NCI-H1105 (cell line): ENCODE measurements at places on chromosomes 3 and 15.

GRCh38 chr3:12868039-12869034 lies 27.0 kb upstream of the RPL32 start:
- peak; percentile 27 for DNase-seq

DNA sequence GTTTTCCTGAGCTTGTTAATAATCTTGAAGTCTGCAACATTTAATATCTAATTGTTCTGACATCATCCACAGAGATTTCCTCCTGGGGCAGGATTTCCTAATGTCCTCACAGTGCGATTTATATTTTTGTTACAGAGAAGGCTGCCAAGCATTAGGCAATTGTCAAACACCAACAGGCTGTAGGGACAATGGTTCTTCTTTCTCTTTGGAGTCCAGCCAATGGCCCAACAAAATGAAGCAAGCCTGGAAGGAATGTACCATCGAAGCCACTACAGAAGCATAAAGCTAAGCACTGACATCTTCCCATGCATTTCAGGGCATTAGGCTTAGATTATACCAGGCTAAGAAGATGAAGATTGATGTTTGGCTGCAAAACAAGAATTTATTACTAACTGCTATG lies 173.0 kb upstream of the FRMD4B start:
- DNase-seq, result no peak

- DNase-seq, result no peak
Measured at GRCh38 chr3:114274929-114275328, 18.9 kb upstream of the TIGIT start.

DNA sequence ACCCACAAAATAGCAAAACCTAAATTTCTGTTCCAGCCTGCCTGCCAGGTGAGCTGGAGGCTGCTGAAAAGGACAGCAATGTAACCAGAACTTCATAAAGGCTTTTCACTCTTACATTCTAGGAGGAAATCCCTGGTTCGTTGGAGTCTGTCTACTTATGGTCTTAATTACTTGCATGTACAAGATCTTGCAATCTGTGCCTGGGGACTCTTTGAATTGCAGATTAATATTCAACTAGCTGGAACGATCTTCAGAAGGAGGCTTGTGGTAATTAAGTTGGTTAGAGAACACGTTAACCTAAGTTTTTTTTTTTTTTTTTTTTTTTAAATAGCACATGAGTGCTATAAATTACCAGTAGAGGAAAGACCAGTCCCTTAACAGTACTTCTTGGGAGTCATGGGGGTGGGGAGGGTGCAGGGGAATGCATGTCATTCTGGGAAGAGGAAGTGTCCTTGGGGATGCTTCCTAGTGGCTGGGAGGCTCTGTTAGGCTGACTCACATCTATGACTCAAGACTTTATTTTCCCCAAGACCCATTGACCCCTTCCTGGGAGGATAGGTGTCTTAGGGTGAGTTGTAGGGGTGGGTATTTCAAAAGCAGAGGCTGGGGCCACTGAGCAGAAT lies 139.8 kb downstream of the RAB11A start:
- DNase-seq, result no peak

GRCh38 chr3:106386050-106386449 lies 517.2 kb upstream of the CBLB start:
- no peak for DNase-seq

DNA sequence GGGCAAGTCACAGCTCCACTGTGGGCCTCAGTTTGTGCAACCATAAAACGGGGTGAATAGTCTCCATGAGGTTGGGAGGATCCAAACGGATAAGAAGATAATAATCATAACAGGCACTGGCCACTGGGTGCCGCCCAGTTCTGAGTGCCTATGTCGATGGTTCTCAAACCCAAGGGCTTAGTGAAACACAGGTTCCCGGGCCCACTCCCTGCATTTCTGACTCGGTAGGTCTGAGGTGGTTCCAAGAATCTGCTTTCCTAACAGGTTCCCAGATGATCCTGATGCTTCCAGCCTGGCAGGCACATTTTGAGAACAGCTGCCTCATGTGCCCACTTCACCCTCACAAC lies 21.2 kb downstream of the ALS2CL start:
- DNase-seq, result no peak

- no peak for DNase-seq
Measured at GRCh38 chr3:34012102-34012461, 213.7 kb downstream of the PDCD6IP start.

DNA sequence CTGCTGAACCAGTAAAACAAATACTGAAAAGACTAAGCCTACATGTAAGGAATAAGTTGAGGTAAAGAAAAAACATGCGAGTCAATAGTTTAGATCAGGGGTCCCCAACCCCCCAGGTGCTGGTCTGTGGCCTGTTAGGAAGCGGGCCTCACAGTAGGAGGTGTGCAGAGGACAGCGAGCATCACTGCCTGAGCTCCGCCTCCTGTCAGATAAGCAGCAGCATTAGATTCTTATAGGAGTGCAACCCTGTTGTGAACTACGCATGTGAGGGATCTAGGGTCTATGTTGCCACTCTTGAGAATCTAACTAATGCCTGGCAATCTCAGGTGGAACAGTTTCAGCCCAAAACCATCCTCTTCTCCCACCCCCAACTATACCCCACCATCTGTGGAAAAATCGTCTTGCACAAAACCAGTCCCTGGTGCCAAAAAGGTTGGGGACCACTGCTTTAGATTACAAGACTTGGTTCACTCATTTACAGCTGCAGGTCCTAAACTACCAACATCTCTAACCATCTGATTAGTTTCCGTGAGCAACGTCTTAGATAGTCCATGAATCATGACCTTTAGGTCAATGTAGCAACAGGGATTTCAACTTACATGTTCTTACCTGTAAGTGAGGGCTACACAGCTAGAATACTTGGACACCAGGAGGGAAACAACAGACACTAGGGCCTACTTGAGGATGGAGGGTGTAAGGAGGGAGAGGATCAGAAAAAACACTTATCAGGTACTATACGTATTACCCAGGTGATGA lies 66.7 kb downstream of the TRANK1 start:
- no peak for DNase-seq

DNA sequence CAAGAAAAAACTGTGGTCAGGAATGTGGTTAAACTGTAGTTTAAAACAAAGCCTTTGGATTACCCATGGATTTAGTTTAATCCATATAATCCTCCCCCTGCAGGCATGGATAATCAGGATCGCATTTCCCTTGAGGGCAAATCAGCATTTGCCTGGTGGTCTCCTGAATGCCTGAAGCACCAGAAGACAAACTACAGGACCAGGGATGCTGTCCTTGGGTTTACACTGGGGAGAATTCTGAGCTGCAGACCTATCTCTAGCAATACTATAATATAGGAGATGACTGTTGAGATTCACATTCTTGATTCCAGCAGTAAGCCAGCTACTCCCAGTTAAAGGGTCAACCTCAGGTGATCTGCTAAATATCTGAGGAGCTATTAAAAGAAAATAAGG lies 10.6 kb downstream of the PIK3CB start:
- no peak for DNase-seq

DNA sequence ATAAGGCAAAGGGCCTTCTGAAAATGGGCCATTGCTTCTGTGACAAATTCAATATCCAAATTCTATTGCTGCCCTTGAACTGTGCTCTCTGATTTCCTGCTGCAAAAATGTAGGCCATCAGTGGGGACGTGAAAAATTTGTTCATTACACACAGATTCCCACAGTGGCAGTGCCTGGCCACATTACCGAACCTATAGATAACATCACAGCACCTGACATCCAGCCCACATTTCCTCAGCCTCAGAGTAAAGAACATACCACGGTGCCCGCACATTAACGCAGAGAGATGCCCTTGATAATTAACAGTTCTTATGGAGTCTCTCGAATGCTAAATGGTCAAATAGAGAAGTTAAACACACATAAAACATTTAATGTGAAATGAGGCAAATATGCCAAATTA lies 931.6 kb upstream of the CFAP20DC start:
- no peak for DNase-seq

- no peak for DNase-seq
Measured at GRCh38 chr3:78633626-78634025, 1134.2 kb downstream of the ROBO1 start.

DNA sequence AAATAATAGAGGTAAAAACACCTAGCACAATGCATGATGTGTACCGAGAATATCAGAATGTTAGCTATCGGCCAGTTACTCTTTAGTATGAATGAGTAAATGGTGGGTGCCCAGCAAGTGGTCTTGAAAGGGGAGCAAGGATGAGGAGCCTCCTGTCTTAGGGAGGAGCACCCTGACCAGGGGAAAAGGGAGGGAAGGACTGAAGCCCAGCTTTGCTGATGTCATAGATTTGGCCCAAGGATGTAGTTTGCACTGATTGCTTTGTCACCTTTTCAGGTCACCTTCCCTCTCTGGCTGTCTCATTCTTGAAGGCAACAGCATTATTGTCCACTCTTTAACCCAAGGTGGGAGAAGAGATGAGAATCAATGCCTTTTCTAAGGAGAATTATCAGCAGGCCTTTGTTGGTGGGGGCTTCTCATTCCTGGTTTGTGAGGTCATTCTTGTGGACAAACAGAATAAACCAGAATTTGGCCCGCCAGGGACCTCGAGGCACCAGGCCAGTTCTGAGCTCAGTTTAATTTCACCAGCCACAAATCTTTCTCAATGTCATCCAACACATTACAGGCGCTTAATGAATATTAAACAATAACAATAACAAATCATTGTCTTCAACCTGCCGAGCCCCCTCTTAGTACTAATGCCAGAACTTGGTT lies 231.3 kb downstream of the VPS13C start:
- DNase-seq, result no peak

DNA sequence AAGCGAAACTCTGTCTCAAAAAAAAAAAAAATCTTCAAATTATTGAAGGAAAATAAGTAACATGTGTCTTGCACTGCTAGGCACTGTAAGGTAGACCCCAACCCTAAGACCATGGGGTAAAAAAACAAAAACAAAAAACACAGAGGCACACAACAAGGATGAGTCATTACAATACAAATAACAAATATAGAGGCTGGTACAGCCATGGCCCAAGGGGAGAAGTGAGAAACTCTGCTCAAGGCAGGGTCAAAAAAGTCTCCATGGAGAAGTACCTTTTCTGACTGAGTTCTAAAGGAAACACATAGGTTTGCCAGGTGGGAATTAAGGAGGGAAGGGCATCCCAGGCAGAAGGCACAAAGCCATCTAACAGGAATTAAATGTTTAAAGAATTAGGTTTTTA lies 54.5 kb downstream of the TOP2B start:
- DNase-seq, result no peak

GRCh38 chr15:58994906-58995453 lies 7.5 kb downstream of the RNF111 start:
- no peak for DNase-seq

GRCh38 chr3:12751571-12751970 lies 7.5 kb downstream of the TMEM40 start:
- no peak for DNase-seq

DNA sequence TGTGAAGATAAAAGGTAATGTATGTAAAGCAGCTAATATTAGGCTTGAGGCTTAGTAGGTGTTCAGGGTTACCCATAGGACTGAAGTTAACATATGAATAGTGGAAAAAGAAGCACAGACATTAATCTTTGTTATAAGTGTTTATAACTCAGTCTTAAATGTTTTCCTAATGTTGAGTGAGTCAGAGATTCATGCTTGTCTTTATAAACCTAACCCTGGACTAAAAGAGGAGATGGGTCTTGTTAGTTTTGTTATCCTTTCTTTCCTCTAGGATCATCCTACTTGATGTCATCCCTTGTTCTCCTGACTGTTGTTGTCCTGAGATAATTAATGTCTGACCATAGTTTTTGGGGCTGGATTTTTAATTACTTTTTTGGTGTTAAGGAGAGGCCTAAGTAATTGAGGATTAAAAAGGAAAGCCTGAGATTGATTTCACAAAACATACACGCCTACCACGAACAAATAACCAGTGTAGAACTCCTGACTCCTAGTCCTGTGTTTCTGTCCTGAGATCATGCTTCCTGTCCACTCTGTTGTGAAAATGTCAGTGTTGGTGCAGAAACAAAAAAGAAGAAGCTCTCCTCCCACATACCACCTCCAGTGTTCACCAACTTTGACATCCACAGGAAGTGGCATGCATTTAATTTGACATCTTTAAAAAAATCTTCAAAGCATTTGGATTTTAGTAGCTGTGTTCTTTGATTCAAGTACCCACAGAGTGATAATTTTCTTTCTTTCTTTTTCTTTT lies 8.4 kb downstream of the MITF start:
- no peak for DNase-seq

DNA sequence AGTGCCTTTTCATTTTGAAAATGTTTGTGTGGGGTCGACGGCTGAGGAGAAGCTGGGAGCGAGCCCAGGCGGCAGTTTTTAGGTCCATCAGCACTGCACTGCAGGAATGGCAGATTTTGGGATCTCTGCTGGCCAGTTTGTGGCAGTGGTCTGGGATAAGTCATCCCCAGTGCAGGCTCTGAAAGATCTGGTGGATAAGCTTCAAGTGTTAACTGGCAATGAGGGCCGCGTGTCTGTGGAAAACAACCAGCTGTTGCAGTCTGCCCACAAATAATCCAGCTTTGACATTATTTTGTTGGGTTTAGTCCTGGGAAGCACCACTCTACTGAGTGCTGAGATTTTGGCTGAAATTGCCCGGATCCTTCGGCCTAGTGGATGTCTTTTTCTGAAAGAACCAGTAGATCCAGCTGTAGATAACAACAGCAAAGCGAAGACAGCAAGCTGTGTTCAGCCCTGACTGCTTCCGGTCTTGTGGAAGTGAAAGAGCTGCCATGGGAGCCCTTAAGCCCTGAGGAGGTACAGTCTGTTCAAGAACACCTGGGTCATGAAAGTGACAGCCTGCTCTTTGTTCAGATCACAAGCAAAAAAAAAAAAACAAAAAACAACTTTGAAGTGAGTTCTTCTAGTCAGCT lies 13.1 kb upstream of the ANP32A start:
- no peak for DNase-seq

DNA sequence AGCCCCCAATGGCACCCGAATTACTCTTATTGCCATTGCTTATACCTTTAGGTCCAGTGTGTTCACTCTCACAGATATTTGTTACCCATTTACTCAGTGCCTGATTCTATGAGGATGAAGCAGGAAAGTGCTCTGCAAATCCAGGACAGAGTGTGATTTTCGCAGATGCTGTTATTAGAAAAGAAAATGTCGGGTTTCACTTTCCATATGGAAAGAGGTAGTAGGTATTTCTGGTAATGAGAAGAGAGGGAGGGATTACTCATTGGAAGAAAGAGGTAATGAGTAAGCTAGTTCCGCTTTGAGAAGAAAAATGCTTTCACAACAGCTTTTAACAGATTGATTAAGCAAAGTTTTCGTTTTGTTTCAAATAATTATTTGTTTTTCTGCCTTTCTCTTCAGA lies 336.3 kb upstream of the CFAP20DC start:
- DNase-seq, result no peak

- no peak for DNase-seq
Measured at GRCh38 chr3:187112934-187113793, 26.1 kb downstream of the RPL39L start.

- DNase-seq, result no peak
Measured at GRCh38 chr3:54014067-54014466, 108.3 kb upstream of the CACNA2D3 start.
